ENCODE measurements at places on chromosomes 7 and 10. TPM values are rescaled to one million over a fixed set of nuclear protein-coding genes. Genes with fewer than 3 reads are reported as not detected.

- peak; percentile 93 for ATAC-seq
Observed at GRCh38 chr10:114856544-114857287, 35.1 kb downstream of the FHIP2A start.

CPED1 gene
- not detected for total RNA-seq

GRCh38 chr10:44807451-44807850 is 103.7 kb upstream of the TMEM72 start:
- ATAC-seq = no peak

DNA sequence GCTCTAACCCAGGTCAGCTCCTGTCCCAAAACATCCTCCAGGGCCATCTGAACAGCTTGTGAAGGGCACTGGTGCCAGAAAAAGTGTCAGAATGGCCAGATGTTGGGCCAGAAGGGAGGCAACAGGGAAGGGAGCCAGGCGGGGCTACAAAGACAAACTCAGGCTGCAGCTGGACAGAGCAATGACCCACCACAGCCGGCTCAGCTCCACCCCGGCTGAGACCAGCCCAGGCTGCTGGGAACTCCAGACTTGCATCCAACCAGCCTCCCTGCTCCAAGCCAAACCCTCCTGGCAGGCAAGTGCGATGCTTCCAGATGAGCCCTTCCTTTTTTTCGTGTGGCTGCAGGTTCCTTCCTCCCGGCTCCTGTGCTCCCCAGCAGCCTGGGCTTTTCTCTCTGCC is 466.9 kb downstream of the PTPRN2 start:
- ATAC-seq = no peak

DNA sequence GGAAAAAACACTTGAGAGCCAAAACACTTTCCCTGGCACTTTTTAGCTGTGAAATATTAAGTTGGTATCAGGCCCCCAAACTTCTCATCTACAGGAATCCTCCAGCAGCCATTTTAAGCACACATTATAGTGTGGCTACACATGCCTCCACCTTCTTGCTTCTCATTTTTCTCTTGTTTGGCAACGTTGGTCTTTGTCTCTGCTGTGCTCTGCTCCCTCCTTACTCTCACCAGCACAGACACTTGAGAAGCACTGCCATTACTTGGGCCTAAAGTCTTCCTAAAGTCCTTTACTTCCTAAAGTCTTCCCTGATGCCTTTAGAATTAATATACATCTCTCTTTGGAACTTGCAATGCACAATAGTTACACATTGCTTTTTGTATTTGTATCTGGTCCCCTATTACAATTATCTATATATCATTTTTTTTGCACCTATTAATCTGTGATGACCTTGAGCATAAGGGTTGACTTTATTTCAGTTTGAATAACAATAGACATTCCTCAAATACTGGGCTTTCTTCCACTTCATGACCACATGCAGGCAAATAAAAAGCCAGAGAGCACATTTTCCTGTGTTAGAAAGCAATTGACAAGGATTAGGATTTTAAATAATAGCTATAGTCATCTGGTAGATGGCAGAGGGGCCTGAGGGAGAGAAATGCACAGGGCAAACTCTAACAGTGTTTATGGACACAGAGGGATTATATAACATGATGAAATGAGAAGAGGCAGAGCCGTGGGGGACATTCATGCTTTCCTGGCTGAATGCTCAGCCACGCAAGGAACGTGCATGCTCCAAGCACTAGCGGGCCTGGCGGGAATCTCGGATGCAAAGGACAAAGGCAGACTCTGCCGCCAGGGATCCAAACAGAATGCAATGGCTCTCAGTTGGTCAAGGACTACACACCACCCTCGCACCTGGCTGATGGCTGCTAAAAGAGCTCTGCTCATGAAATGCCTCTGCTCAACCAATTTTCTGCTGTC is 99.3 kb downstream of the CDC14C start:
- no peak for ATAC-seq

ZNF503 gene
- 0.13 TPM for total RNA-seq
